D721Med (cell line): ENCODE measurements at places on chromosomes 11 and 22.

DNA sequence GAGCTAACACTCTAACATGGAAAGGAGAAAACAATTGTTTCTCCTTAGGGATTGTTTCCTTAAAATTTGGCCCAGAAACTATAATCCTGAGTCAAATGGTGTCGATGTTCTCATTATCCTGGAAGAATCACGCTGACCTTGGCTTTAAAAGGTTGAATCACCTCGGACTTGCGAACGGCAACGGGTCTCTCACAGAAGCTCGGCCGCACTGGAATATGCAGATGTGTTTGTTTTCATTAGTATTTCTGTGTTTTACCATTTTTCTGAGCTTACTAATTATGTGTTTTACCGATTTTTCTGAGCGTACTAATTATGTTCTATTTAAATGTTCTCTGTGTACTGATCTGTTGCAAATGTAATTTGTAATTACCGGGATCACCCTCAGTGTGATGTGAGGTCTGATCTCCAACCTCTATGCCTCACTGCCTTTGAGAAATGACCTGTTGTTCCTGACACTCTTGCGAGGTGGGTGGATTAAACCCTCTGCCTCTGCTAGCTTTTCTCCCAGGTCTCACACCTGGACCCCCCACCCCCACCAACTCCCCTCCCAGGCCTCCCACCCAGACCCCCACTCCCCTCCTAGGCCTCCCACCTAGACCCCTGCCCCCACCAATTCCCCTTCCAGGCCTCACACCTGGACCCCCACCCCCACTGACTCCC is 38.3 kb upstream of the BRSK2 start:
- no peak for DNase-seq

DNA sequence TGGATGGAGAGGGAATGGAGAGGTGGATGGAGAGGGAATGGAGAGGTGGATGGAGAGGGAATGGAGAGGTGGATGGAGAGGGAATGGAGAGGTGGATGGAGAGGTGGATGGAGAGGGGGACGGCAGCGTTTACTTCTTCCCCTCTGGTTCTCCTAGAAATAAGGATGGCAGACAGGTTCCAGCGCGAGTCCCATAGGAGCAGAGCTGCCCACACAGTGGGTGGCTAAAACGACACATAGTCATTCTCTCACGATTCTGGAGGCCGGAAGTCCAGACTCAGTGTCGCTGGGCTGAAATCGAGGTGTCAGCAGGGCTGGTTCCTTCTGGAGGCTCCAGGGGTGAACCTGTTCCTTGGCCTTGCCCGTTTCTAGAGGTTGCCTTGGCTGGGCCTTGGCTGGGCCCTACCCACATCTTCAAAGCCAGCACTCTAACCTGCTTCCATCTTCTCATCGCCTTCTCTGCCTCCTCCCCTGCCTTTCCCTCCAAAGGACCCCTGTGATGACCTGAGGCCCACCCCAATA is 12.7 kb upstream of the CTSD start:
- no peak for DNase-seq

- no peak for DNase-seq
Measured at GRCh38 chr11:72254299-72254993, 10.5 kb upstream of the PHOX2A start.

DNA sequence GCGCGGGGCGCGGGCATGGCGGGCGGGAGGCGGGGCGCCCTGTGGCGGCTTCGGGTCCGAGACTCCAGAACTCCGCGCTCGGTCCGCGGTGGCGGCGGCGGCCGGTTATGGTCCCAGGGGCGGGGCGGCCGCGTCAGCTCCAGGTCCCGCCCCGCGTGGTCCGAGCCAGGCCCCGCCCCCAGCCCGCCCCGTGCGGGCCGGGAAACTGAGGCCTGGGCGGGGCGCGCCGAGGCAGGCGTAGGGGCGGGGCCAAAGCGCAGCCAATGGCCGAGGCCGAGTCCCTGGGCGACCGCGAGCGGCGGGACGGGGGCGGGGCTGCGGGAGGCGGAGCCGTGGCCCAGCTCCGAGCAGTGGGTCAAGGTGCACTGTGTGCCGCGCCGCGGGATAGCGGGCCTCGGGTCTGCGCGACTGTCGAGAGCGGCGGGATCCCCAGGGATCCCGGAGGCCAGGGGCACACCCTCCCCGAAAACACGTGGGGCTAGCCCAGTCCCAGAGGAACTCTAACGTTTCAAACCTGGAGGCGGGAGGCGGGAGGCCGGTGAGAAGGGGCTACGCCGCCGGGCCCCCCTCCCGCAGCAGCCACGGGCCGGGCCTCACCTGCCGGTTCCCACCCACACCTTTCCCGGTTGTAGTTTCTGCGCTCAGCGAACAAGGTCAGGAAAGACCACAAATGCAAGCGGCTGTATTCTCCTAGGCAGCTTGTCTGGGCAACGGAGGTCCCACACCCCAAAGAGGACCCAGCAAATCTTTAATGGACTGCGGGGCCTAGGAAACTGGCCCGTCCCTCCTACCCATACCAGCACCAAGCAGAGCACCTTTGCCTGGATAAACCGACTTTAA is at the start of gene SLC25A1:
TSS of gene SLC25A1 (minus strand) at position 80 of the 840 bp plus-strand sequence. CDS start at position 17, 63 bp downstream.
- DNase-seq, result peak; percentile 92

GRCh38 chr22:28600546-28601143 is 79.0 kb downstream of the TTC28 start:
- DNase-seq, result no peak
